ENCODE measurements at places on chromosomes 1 and 21. TPM values are rescaled to one million over a fixed set of nuclear protein-coding genes. Genes with fewer than 3 reads are reported as not detected.

Gene PGBD5
- total RNA-seq, result 54.0 TPM

Gene FBLIM1
- 364 TPM for total RNA-seq

Gene PRR9
- not detected for total RNA-seq

Gene SEMA4A
- total RNA-seq, result 3.8 TPM

Gene C1QA
- total RNA-seq, result 0.82 TPM

DNA sequence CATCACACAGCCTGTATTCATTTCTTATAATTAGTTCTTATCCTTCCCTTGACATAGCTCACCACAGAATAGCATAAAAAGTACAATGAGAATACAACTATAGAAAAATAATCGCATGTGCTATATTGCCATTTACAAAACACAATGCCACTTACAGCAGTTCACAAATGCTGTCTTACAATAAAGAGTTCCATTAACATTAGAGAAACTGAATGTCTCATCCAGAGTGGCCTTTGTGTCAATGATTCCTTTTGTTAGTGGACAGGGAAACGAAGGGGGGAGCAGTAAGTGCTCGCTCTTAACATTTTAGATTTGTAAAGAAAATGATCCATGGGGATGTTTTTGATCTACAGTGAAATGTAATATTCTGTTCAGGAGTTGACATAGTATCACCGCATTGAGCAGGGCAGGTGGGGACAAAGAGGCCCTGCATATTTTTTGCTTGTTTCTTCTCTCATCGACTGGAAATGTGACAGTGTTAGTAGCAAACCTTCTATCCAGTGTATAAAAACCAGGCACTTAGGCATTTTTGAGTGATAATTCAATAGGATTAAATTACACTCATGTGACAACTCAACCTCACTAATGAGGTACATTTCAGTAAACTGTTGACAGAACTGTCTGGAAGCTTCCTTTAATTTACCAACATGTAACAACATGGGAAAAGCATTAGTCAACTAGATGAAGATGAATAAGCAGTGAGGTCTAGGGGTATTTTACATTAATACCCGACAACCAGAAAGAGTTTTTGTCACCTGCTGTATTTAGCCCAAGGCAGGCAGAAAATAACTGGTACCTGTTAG, 35.6 kb upstream of the RRP15 start:
- no peak for DNase-seq

GRCh38 chr21:35120631-35121180, 71.6 kb upstream of the RUNX1 start:
- DNase-seq, result no peak

DNA sequence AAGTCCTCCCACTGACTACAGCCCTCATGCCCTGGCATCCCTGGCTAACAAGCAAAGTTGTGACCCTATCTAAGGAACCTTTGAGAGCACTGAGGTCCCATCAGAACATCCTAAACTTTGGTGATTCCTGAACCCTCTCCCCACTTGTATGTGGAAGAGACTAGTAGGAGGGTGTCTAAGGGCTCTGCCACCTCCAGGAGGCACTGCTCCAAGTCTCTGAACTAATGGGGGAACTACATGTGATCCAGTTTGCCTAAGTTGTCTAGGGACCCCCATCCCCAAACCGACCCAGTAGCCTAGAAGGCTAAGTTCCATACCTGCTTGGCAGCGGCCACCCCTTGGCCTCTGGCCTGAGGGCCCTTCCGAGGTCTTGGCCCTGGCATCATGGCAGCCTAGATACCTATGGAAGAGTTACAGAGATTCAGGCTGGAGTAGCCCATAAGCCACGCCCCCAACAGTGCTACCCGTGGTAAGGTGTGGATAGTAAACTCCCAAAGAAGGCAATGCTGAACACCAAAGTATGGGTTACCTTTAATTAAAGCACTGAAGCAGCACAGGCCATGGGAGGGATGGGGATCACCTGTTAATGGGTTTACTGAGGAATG, 1.7 kb downstream of the CC2D1B start:
- no peak for DNase-seq

- no peak for DNase-seq
These were observed 32.3 kb upstream of the PRELP start for GRCh38 chr1:203443296-203443695.

GRCh38 chr1:87588495-87588894, 259.8 kb downstream of the LMO4 start:
- no peak for DNase-seq

- DNase-seq, result no peak
These were observed 455.3 kb upstream of the USP24 start for GRCh38 chr1:55670331-55671082.

DNA sequence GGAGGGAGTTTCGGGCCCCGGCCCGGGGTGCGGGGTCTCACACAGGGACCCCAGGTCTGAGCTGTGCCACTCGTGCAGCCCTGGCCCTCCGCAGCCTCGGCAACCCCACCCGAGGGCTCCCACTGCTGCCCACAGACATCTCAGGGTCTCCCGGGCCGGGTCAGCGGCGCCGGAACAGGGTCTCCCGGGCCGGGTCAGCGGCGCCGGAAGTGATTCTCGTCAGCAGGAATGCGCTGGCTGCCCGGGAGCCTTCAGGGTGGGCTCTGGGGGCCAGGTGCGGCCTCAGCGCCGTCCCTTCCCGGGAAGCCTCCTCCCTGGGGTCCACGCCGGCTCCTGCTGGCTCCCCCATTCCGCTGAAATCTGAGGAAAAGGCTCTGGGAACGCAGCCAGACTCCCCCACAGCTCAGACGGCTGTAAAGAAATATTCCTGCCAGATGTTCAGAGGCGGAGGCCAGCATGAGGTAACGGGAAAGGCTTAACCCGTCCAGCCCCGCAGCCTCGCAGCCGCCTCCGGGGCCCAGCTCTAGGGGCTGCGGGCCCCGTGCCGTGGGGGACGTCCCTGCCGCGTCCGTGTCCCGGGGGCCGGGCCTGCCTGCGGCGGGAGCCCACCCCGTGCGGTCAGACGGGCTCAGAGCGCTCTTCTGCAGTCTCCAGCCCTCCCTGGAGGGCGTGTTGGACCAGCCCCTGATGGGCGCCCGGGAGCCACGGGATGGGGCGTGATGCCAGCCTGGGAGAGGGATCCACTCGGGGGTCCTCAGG, 8.7 kb upstream of the COL6A1 start:
- no peak for DNase-seq

DNA sequence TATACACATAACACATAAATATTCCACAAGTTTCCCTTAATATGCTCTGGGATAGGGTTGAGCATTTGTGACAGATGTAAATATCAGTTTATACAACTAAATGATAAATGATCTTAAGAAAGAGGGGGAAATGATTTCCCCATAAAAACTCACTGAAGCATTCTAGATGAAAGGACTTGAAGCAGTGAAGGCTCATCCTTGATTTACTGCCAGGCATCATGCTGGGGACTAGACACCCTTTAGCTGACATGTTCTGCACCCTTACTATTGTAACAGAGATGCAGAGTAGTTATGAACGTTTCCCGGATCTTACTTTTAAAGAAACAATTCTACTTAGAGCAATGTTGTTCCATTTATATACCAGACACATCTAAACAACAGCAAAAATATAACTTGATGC, 235.8 kb downstream of the PTGER3 start:
- DNase-seq, result no peak

DNA sequence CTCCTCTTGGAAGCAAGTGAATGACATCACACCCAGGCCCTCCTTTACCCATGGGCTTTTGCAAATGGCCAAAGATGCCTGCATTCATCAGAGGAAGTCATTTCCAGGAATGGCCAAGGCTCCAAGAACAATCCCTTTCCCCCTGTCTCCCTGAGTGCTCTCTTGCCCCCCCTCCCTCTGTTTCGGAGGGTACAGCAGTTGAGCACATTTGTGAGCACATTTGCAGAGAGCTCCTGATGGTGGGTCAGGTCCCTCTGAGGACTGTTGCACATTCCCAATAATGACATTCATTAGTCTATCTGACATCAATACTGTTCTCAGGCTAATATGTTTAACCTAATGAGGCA, 113.4 kb downstream of the MATN1 start:
- no peak for DNase-seq

DNA sequence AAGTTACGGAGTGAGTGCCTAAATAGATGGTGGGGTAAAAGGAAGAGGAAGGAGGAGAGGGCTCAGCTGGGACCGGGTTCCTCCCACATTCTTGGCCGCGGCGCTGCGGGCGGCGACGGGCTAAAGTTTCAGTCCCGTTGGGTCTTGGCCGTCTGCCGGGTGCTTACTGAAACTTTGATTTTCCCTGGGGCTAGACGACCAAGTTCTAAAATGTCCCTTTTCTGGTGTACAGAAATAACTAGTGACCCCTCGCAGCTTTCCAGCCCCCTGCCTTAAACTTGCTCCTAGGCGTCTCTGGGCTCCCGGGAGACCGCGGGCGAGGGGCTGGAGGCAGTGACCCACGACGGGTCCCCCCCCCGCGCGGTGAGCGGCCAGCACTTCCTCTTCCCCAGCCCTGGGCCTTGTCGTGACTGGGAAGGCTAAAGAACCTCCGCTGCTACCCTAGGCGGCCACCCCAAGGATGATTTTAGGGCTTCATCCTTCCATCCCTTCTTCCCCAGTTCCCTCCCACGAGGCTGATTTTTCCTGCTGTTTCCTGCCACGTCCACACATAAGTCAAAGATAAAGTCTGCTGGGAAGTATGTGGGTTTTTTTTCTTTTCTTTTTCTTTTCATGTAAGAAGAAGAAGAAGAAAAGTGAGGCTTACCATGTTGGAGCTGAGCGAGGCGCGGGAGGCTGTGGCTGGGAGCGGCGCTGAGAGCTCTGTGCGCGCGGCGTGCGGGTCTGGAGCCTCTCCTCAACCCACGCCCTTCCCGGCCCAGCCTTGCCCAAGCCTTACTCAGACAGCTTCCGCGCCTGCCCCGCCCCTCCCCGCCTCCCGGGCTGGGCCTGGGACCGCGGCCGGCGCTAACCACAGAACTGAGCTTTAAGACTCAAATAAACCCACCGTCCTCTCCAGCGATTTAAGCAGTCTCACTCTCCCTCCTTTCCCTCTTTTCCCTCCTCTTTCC, at the start of gene S100A11:
S100A11 (minus strand) TSS at position 738 of the 950 bp plus-strand sequence; CDS start at position 649, 89 bp downstream.
- no peak for DNase-seq

DNA sequence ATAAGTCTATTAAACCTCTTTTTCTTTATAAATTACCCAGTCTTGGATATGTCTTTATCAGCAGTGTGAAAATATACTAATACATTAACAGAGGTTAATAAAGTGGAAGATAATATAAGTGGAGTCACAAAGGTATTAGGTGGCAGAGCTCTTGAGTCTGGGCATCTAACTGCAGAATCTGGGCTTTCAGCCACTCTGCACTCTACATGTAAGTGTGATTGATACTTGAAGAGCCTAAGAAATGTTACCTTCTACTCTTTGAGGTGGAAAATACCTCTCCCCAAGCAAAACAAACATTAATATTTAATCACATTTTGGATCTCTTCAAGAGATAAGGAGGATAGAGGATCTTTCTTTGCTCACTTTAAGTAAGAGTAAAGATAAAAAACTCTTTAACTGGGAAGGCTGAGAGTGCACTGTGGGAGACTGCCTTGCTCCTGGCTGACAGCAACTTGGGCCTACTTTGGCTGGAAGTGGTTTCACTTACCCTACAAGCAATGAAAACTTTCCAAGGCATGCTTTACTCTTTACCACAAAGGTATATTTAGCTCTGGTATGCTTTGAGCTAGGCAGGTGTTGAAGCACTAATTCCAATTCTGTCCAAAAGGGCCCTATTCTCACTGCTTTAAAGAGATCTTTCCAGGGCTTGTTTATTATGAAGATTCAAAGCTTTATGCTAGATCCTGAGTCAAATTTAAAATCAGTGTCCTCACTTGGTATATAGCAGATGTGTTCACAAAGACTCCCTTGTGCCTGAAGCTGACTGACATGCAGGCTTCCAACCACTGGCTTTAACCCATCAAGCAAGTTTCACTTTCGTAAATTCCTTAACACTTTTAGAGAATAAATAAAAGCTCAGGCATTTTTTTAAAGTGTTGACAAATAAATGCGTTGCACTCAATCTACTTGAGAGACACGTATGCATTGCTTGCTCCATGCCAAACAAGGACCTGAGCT, 245.3 kb upstream of the ZP4 start:
- DNase-seq, result no peak

GRCh38 chr1:29264773-29265389, 28.6 kb downstream of the PTPRU start:
- no peak for DNase-seq

DNA sequence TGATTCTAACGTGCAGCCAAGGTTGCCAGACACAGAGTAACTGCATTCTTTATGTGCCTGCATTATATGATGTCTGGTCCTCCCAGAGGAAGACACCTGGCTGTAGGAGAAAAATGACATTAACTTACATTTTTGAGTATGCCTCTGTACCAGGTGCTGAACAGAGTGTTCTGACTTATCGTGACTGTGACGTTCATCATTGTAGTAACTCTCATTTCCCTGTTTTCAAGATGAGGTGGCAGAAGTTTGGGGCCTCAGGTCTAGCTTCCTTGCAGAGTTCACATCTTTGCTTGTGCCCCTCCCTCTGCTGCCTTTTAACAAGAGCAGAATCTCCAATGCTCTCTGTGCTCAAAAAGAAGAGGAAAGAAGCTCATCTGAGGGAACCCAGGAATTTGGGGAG, 488.0 kb downstream of the AJAP1 start:
- no peak for DNase-seq

DNA sequence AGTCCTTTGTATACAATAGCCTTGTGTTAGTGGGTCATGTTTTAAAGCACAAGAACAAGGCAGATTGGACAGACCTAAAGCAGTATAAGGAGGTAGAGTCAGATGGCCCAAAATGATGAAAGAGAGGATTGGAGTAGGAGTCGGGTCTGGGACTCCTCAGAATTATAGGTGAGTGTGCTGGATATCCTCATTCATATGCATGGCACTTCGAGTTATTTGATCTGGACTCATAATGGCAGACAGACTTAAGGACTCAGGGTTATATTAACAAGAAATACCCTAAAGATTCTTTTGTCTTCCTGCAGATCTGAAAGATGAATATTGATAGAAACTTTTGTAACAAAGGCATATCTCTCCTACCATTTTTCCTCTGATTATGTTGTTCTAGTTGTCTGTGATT, 92.7 kb downstream of the GABPA start:
- DNase-seq, result no peak

DNA sequence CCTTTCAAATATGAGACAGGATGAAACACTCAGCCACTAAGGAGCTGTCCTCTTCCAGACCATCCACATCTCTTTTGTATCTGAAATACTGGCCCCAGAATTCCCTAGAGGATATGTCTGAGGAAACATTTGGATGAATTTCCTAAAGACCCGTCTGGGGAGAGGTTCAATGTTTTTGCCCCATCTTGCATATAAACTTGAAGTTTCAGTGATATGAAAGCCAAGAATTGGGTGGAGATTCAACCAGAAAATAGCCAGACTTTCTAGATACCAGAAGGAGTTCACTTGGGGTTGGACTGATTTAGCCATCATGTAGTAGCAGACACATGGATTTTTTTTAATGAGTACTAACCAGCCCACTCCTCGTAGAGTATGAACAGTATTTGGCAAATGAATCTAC, 182.0 kb downstream of the PLPP3 start:
- no peak for DNase-seq

GRCh38 chr21:15247613-15248012, 182.8 kb upstream of the NRIP1 start:
- no peak for DNase-seq
